ENCODE measurements at places on chromosomes 13 and 19.

DNA sequence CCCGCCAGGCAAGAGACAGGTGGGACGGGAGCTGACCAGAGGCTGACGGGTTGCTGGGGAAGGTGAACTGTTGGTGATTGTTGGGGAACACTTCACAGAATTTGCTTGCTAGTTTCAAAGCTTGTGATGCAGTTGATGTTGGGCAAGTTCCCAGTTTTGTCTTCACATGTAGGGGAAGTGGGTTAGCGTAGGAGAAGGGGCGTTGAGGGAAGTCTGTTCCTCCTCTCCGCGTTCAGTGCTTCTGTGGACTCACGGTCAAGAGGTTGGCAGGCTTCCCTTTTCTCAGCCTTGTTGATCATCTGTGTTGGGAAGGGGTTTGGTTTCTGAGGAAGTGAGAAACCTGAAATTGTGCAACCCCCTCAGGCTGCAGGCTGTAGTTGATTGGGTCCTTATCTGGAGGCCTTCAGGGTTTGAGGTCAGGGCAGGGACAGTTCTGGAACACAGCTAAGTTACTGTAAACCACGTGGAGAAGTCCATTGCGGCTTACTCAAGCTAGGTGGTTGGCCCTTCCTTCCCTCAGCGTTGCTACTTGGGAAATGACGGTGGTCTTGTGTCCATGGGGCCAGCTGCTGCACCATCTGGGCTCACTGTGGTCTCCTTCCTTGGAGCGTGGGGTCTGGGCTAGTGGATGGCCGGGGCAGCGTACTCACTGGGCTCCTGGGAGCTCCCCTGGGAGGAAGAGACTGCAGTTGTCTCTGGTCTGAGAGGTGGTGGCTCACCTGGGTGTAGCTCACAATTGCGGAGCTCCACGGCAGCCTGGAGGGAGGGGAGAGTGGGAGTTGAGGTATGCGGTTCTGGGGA, 7.5 kb downstream of the RPS9 start:
- DNase-seq: peak; percentile 99

GRCh38 chr13:95858286-95859075, 181.5 kb downstream of the DNAJC3 start:
- peak; percentile 65 for DNase-seq

GRCh38 chr19:29259153-29259552, 46.2 kb upstream of the UQCRFS1 start:
- peak; percentile 25 for DNase-seq

DNA sequence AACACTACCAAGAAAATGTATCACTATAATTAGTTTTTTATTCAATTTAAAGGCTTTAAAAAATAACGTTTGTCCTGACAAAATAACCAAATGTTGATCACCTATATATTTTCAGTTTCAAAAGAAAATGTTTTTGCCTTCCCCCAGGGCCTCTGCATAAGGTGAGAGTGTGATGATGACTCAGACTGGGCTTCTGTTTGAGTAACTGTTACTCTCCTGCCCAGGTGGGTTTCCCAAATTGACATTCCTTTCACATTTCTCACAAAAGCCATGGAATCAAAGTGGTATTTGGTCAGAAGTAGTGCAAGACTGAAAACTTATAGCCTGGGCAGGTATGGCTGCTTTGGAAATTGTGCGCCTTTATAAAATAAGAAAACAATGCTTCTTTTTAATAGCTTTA, 180.6 kb downstream of the COG6 start:
- DNase-seq: no peak

GRCh38 chr13:33776239-33776881, 41.6 kb upstream of the RFC3 start:
- DNase-seq: no peak

DNA sequence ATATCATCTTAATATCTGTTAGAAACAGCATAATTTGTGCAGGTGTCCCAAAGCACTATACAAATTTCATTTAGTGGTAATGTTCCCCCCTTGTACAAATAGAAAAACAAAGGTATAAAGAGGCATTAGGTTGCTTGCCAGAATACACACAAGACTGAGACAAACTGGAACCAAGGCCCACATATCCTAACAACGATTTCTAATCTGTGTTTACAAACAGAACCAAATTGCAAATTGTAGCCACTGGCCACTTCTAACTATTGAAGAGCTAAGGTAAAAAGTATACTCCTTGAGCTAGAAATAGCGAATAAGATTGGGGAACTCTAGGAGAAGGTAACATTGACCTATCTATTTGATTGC, 526.1 kb downstream of the KLF12 start:
- DNase-seq: no peak

GRCh38 chr19:28020619-28021258, 1192.2 kb downstream of the UQCRFS1 start:
- no peak for DNase-seq

DNA sequence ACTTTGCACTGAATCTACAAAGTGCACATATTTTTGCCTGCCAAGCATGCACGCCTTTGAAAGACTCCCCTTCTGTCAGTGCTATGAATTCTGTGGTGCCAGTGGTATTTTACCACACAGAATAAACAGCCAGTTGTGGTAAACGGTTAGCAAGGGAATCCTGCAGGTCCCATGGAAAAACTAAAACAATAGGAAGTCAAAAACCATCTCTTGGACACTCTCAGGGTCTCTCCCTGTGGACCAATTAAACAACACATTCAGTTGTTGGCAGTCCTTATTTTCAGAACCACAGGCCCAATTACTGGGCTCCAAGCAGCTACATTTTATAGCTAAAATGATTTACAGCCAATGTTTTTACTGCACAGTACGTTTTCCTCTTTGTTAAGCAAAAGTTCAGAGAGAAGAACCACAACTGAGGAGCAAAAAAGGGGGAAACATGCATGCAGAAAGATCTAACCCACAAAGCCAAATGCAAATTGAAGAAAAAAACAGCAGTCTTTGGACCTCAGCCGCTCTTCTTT, 116.9 kb downstream of the KCTD12 start:
- DNase-seq: peak; percentile 37

- DNase-seq: no peak
These were observed 161.0 kb downstream of the KLF12 start for GRCh38 chr13:73973156-73973555.

GRCh38 chr19:30165228-30165813, 206.9 kb upstream of the ZNF536 start:
- no peak for DNase-seq

DNA sequence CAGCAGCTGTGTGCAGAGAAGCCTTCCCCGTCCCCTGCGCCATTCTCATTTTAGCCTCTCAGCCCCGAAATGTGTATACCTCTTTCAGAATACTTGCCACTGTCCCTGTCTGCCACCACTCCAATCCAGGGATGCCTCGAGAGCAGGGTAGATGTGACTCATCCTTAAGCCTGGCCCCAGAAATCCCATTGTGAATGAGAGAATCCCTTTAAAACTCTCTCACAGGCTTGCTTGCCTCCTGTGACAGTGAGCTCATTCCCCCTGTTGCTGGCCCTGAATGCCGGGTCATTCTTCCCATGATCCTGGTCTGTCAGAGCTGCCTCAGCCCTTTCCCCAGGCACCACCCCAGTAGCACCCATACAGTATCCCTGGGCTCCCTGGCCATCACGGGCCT, 9.6 kb downstream of the AP2A1 start:
- no peak for DNase-seq

DNA sequence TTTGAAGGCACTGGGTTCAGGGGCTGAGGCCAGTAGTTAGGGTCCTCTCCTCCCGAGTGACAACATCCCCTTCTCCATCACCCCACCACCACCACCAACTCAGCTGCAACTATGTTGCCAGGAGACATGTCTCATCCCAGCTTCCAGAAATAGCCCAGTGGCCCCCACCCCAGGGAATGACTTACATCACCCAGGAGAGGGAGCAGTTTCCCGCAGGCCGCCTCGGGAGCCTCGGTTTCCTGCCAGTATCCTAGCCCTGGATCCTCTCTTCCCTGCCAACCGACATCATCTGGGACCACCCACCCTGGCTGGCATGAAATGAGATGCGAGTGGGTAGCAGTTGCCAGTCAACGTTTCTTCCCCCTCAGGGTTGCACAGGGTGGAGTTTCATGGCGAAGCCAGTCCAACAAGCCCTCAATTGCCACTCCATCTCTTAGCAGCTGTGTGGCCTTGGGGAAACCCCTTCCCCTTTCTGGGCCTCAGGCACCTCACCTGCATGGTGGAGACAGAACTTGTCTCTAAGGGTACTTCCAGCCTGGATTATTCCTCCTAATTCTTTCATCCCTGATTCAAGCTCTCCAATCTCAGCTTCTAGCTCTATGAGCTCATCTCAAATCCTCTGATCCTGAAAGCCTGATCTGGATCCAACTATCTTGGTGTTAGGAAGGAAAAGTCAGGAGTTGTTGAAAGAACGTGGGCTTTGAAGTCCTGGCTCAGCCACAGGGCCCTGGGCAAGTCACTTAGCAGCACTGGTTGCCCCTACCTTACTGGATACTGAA, 3.9 kb upstream of the GSK3A start:
- no peak for DNase-seq

DNA sequence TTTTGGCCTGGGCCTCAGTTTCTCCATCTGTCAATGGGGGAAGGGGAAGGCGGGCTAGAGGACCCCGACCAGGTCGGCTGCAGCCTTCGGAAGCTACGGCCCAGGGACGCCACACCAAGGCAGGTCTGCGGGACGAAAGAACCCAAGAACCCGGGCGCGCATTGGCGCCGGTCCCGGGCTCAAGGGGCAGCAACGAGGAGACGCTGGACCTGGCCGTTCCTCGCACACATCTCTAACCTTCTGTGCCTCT, 739 bp upstream of the ILF3 start:
- no peak for DNase-seq

DNA sequence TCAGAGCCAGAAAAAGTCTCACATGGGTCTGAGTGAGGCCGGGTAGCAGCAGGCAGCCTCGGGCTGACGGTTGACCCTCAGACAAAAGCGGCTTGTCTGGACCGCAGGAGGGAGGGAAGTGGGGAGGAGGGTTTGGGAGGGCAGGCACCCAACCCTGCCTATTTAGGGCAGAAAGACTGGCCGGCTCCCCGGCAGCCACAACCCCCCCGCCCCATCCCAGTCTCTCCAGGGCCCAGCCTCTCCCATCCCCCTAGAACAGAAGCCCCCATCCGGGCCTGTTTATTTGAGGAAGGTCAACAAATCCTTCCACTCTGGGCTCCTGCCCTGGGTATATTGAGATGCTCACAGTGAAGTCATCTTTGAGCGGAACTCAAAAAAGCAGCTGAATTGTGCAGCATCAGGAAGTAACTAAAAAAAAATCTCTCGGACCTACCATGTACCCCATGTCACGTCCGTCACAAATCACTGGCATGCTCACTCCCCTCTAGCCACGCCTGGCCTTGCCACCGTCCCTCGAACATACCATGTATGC, 6.3 kb downstream of the DACT3 start:
- no peak for DNase-seq

DNA sequence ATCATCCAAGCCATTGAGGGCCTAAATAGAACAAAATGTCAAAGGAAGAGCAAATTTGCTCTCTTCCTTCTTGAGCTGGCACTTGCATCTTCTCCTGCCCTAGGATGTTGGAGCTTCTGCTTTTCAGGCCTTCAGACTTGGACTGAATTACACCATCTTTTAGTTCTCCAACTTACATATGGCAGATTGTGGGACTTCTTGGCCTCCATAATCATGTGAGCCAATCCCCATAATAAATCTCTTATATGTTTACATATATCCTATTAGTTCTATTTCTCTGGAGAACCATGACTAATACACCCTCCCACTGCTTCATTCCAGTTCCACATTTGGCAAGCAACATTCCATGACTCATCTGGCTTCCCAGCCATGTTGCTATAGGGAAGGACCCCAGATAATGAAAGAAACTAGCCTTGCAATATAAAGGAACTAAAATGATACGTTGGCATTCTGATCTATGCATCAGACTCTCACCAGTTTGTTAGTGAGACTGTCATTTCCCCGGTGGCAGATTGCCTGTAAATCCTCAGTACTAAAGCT, 11.0 kb upstream of the ACOD1 start:
- no peak for DNase-seq

GRCh38 chr13:38636761-38637160, 50.1 kb upstream of the FREM2 start:
- DNase-seq: no peak

DNA sequence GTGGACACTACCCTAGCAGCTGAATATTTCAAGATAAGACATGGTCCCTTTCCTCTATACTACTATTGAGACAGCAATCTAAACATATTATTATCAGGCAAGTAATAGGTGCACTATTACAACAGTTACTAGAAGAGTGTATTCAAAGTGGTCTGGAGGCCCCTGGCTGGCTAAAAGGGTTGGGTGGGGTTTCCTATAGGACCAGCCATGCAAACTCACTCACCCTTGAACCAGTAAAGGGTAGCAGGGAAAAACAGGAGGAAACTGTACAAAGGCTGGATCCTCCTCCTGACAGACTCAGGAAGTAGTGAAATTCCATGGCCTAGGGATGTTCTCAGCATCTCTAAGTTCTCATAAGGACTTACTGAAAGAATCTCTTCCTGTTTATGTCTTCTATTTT, 7.7 kb downstream of the SMAD9 start:
- no peak for DNase-seq

- DNase-seq: no peak
These were observed 13.9 kb downstream of the SGTA start for GRCh38 chr19:2769218-2769617.

DNA sequence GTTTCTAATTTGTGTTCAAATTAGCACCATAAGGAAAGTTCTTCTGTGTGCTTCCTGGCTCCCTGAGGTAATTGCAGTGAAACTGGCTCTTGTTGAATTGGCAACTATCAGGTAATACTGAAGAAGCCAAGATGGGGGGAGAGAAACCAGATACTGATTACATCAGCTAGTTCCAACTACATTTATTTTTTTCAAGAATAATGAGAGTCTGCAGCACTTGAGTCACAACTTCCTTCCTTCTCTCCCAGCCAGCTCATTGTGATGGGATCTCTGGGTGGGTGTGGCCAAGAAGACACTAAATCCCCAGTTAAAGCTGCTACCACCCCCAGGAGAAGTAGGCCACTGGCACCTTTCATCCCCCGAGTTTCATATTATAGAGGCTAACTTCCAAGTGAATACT, 100.7 kb upstream of the RXFP2 start:
- DNase-seq: peak; percentile 2

DNA sequence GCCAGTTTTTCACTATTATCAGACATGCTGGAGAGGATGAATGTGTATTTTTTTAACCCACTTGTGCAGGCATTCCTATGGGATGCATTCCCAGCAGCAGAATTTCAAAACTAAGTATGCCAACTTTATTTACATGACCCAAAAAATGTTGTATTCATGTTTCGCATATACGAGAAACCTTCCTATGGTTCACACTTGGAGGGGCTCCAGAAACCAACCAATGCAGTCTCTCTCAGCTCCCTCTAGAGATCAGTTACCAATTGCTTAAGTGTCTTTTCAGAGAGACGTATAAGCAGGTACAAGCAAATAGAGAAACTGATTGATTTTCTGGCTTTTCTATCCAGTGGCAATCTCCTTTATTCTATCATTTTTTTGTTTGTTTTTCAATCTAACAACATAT, 5.5 kb upstream of the PTOV1 start:
- no peak for DNase-seq

DNA sequence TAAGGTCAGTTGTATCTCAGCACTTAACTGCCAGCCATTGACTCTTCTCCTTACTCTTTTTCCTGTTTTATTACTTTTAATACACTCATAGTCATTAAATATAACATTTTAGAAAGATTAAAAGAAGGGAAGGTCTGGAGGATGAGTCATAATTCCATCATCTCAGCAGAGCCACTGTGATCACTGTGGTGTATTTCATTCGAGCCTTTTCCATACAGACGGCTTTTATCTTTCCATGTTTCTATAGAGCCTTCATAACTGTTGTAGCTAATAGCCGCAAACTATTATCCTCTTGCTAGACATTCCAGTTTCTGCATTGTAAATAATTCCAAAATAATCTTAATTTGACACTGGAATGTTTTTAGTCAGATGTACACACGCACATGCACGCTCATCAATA, 4.7 kb upstream of the FLT1 start:
- DNase-seq: no peak

- DNase-seq: peak; percentile 61
These were observed 304 bp downstream of the TSPAN16 start for GRCh38 chr19:11296264-11296663.

Data from hematopoietic multipotent progenitor cell treated with erythropoietin and hydrocortisone succinate and interleukin-3 and kit ligand, for 4 days (in vitro differentiated cells).